ENCODE measurements at places on chromosomes 5 and 9.

GRCh38 chr5:167723254-167723871 lies 568.1 kb upstream of the WWC1 start:
- DNase-seq: peak; percentile 59

- DNase-seq: no peak
These were observed 7.8 kb upstream of the CLTB start for GRCh38 chr5:176424181-176424580.

- no peak for DNase-seq
These were observed 44.0 kb downstream of the TNPO1 start for GRCh38 chr5:72860499-72860898.

- no peak for DNase-seq
These were observed 22.5 kb upstream of the ARL14EPL start for GRCh38 chr5:116009806-116010205.

- DNase-seq: no peak
These were observed 529.1 kb upstream of the SEMA6A start for GRCh38 chr5:117103703-117104102.

GRCh38 chr9:95139126-95139525 lies 178.4 kb downstream of the FANCC start:
- no peak for DNase-seq

GRCh38 chr9:37927132-37927531 lies 23.2 kb upstream of the SLC25A51 start:
- DNase-seq: no peak

DNA sequence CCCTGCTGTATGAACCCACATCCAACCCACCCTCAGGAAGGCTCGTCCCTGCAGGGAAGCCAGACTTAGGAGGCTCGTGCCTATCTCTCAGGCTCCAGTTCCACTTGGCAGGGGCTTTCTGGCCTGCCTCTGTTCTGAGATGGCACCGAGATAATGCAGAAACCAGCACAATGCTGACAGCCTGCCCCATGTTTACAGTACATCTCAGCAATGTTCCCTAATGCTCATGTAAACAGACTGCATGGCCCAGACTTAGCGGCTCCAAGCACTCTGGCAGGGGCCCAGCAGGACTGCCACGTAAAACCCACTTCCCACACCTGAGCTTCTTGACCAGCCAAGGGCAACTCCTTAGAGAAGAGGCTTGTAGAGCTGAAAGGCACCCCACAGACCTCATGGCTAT lies 499.5 kb upstream of the BRINP1 start:
- DNase-seq: no peak

DNA sequence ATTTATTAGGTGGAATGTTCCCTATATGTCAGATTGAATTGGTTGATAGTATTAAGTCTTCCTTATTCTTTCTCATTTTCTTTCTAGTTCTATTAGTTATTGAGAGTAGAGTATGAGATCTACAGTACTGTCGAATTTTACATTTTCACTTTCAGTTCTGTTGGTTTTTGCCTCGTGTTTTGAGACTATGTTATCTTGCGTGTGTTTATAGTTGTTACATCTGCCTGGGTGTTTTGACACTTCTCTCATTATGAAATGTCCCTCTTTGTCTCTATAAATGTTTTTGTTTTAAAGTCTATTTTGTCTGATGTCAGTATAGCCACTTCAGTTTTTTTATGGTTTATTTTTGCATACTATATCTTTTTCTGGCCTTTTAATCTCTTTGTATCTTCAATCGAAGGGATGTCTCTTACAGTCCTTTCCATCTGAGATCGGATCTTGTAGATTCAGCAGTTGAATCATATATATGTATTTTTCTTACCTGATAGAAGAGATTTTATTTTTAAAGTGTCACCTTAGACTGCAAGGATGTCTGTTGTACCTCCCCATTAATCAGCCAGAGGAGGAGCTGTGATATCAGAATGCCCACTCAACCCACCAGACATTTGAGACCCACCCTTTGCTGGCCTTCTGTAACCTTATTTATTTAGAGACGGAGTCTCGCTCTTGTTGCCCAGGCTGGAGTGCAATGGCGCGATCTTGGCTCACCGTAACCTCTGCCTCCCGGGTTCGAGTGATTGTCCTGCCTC lies 20.7 kb downstream of the EHMT1 start:
- DNase-seq: no peak

DNA sequence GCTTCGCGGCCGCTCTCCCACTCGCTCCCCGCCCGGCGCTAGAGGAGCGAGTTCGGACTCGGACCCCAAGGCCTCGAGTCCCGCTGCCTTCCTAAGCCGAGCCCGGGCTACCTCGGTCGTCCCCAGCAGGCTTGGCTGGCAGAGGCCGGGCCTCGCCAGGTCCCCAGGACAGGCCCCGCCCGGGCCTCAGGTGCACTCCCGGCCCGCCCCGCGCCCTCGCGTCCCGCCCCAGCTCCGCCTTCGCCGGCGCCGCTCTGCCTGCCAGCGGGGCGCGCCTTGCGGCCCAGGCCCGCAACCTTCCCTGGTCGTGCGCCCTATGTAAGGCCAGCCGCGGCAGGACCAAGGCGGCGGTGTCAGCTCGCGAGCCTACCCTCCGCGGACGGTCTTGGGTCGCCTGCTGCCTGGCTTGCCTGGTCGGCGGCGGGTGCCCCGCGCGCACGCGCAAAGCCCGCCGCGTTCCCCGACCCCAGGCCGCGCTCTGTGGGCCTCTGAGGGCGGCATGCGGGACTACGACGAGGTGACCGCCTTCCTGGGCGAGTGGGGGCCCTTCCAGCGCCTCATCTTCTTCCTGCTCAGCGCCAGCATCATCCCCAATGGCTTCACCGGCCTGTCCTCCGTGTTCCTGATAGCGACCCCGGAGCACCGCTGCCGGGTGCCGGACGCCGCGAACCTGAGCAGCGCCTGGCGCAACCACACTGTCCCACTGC lies at the start of gene SLC22A5:
TSS of gene SLC22A5 (plus strand) at position 237 of the 707 bp plus-strand sequence. CDS start at position 500, 263 bp downstream.
- no peak for DNase-seq

DNA sequence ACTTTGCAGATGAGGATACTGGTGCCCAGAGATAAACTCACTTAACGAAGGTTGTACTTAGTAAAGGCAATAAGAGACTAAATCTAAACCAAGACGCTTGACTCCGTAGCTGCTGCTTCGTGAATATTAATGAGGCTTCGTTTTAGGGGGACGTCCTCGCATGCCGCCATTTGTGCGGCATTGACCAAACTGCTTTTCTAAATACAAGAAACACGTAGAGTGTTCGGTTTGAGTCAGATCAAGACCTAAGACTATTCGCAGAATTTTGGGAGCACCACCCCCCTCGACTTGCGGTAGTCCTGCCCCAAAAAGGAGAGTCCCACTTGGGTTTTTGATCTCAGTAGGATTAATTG lies 1.1 kb downstream of the NPM1 start:
- DNase-seq: no peak

- no peak for DNase-seq
These were observed 43.9 kb downstream of the PNPLA7 start for GRCh38 chr9:137506274-137506673.

GRCh38 chr5:32828492-32828891 lies 117.4 kb downstream of the NPR3 start:
- DNase-seq: no peak

GRCh38 chr9:72577212-72577753 lies 55.9 kb downstream of the TMC1 start:
- no peak for DNase-seq

- DNase-seq: no peak
These were observed 35.9 kb upstream of the PWWP2A start for GRCh38 chr5:160155017-160155750.

GRCh38 chr9:88535226-88536022 lies 446 bp downstream of the NXNL2 start:
- no peak for DNase-seq

DNA sequence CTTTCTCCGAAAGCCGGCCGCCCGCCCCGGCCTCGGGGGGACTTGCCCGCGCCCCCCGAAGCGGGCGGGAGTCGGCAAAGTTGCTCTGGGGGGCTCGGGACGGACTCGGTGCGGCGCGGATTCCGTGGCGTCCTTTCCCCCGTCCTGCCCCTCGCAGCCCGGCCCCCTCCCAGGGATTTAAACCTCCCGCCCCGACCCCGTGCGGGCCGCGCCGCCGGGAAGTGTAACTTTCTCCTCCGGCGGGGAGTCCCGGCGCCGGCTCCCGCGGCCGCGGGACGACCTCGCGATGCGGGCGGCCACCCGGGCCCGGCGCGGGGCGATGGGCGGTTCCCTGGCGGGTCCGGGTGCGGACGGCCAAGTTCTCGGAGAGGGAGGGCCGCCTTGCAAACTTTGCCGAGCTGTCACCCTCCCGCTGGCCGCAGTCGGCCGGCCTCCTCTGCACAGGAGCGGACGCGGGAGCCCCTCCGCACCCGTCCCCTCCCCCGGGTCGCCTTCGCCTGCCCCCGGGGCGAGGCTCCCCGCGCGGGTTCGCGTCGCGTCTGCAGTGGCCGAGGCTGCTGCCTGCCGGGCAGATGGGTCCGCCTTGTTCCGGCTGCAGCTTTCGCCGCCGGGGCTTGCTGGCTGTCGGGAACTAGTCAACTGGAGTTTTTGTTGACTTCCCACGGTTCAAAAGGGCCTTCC lies 732 bp downstream of the PBX3 start:
- DNase-seq: peak; percentile 59

DNA sequence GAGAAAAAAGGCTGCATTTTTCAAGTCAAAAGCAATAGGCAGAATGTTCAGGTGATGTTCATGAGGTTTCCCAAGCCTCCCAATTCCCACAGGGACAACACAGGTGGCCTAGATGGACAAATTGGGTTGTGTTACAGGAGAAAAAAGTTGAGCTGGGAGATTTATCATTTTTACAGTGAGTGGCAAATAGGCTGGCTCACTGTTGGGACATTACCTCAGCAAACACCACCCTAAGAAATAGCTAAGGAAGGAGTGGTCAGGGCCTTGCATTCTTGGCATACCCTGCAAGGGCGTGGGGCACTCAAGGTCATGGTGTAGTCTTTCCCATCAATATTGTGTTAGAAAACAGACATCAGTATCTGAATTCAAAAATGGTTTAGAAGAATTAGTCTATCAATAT lies 23.3 kb upstream of the CPLANE1 start:
- no peak for DNase-seq

DNA sequence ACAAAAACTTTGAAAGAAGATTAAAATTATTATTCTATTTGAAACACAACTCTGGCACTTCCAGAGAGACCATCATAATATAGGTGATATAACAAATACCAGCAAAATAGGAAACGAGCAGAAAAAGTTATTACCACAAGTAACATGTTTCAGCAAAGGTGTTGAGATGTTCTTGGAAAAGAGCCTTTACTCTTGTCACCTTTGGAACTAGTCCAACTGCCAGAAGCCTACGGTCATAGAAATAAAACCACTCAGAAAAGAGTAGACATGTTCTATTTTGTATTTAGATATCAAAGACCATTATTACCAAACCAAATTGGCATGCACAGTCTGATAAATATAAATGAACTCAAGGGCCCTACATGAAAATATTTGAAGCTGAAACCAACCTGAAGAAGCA lies 145.0 kb upstream of the DMAC1 start:
- DNase-seq: no peak

DNA sequence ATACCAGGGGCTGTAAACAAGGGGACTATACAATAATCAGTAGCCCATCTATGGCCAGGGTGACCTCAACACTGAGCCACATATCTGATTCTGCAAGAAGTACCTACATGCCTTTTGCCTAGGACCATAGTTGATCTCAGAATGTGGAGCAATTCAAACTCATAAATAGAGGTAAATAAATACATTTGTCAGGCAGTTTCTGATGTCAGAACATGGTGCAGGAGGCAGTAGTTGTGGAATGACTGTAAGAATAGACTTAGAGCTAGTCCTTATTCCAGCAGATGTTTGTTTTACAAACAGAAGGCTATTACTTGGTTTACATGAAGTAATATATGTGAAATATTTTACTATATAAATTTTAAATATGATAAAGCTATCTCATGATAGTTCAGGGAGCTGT lies 330.7 kb upstream of the DAB2 start:
- DNase-seq: no peak

- DNase-seq: no peak
These were observed at the start of gene ABCA2 for GRCh38 chr9:137027369-137028262. ABCA2 (minus strand) TSS chr9:137028237; CDS start chr9:137028140, 97 bp downstream.

DNA sequence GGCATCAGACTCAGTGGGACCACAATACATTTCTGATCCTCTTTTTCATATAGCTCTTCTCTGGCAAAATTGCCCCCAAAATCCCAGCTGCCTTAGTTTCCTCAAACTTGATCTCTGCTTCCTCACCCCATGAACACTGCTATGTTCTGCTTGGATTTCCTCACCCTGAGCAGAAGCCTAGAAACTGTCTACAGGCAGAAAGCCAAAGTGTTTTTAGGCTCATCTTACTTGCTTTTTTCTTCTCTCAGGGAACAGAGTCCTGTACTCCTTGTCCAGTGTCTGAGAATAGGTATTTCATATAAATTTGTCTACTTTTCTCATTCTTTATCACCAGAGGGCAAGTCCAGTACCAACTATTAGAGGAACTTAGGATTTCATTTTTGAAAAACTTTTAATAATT lies 21.5 kb upstream of the UBAP1 start:
- no peak for DNase-seq

DNA sequence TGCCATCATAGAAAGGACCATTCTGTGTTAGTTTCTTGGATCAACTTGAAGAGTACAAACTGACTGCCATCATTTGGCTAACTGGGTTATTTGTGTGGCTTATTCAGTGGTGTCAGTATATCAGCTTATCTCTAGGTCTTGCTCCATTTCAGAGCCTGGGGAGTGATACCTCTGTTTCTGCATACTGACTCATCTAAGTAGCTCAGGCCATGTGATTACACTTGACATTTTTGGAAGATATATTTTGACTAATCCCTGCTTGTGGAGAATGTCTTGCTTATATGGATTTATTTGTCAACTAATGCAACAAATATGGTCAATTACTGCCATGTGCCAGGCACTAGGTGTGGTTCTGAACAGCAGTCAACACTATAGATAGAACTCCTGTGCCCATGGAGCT lies 311.7 kb downstream of the YTHDC2 start:
- no peak for DNase-seq

GRCh38 chr9:98150164-98150563 lies 31.1 kb upstream of the TRIM14 start:
- no peak for DNase-seq

DNA sequence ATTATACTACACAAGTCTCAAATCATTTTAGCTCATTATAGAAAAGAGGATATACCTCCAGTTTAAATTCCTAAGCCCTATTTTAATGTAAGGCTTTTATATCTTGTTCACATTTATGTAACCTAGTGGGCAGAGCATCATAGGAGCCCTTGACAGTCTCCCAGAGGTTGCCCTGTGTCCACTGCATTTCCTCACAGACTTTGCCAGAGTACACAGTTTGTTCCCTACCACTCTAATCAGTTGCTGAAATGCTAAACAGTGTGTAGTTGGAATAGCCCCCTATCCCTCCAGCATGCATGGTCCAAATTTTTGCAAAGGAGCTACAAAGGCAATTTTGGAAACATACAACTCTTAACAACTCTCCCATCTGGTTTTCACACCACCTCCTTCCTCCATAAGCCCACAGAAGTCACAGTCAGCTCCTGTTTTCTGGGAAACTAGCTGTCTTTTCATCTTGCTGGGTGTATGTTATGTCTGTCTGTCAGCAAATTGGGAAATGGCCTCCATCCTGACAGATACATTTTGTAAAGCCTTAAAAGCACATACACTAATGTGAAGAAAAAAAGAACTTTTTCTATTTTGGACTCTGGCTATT lies 212.2 kb downstream of the DENND1A start:
- DNase-seq: no peak

Measured in dorsolateral prefrontal cortex (tissue), 122 donors.